Stimulated activated CD4-positive, alpha-beta T cell treated with anti-CD3 and anti-CD28 coated beads, Interleukin-2, amount 100 ng/mL, for 24 hours (primary cell): ENCODE measurements at places on chromosomes 5 and 9.

DNA sequence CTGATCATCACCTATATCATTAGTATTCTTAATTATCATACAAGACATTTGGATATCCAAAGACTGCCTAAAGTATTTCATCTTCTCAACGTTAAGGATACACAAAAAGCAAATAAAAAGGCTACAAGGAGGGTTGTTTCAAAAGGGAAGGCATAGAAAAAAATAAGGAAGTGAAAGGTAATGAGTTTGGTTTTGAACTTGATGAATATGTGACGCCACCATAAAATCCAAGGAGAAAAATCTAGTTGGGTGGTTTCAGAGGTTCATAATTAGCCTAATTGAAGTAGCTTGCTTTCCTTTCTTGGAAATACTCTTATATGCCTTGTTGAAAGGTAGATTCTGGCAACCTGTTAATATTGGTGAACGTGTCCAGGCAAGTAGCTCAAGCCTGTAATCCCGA is 96.1 kb upstream of the SGCD start:
- no peak for DNase-seq

DNA sequence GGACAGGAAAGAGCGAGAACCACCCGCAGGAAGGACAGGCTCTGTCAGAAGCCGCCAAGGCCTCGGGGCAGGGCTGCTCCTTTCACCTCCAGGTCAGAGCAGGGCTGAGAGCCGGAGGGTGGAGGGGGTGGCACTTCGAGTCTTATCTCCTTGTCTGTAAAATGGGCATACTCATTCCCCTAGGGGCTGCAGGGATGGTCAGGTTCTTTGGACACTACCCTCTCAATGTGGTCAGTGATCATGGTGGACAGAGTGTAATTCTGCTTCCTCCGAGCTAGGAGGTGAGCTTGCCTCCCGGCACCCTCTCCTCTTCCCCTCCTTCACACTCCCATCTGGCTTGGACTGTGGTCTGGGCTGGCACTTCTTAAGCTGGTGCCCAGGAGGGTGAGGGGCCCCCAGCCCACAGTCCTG is 39.6 kb downstream of the RGS3 start:
- DNase-seq = no peak

DNA sequence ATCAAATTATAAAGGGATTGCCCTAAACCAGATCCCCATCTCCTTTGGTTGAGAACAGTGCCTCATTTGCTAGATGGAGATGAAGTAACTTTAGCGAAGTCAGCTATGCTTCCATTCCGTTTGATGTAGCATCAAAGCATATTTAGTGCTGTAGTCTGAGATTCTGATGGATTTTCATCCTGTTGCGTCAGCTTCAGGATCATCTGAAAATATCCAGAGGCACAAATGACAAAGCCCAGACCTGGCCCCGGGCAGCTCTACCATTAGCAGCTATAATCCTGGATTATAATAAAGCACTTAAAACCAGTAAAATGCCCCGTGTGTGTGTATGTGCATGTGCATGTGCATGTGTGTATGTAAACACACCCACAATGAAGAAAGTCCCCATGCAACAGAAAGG is 44.7 kb downstream of the ERAP1 start:
- no peak for DNase-seq

- no peak for DNase-seq
These were observed 15.5 kb upstream of the GLRX start for GRCh38 chr5:95838001-95838520.
